ENCODE measurements at places on chromosomes 1 and 21. TPM values are rescaled to one million over a fixed set of nuclear protein-coding genes. Genes with fewer than 3 reads are reported as not detected.

DNA sequence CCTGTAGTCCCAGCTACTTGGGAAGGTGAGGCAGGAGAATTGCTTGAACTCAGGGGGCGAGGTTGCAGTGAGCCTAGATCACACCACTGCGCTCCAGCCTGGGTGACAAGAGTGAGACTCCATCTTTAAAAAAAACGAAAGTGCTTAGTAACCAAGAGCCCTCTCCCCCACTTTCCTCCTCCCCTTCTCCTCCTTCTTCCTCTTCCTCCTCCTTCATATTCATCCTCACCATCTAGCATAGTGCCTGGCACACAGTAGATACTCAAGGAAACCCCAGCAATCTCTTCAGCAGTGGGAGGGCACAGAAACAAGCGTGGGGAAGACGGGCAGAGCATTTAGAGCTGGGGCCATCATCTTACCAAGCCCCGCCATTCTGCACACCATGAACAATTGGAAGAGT lies 119.4 kb upstream of the SLC45A1 start:
- H3K36me3 ChIP-seq: no peaks in the 10 kb centered on the region
- H3K4me3 ChIP-seq: no peak overlapping the region
- DNase-seq: no peak
- H3K27me3 ChIP-seq: no peaks in the 10 kb centered on the region
- H3K27ac ChIP-seq: no peak overlapping the region

The BCAR3 gene
- polyA plus RNA-seq: 0.49 TPM

DNA sequence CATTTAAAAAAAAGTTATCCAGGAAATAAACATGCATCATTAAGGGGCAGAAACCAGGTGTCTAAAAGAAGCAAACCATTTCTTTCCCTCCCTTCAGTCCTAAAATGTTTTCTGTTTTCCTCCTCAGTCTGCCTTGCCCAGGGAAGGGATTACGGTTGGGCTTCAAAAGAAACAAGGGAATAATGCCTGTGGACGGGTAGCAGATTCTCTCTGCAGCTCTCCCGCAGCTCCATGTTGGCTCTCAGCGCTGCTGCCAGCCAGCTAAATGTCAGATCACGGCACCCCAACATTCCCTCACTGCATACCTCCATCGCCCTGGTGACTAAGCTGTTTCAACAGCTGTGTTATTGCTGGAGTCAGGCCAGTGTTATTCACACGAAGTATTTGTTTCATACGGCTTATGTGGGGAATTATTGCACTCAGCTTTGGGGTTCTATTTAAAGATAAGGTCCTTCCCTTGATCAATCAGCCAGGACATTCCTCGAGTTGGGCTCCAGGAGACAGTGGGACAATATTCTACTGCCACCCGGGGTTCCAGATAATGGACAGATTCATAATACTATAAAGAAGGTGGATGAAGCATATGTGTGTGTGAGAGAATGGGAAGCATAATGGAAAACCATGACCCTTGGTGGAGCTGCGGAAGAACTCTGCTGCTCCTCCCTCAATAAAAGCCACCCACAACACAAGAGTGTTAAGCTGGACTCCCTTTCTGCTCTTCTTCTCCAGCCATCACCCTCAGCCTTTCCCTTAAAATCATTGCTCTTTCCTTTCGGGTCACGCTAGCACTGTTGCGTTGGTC lies 58.2 kb downstream of the WLS start:
- H3K4me1 ChIP-seq: no peaks in the 10 kb centered on the region
- H3K36me3 ChIP-seq: no peaks in the 10 kb centered on the region
- no peak overlapping the region for H3K4me3 ChIP-seq
- DNase-seq: no peak

The KCNQ4 gene
- polyA plus RNA-seq: not detected

The OR2G6 gene
- not detected for polyA plus RNA-seq

The CACHD1 gene
- not detected for polyA plus RNA-seq

The FOXD2 gene
- 0.07 TPM for polyA plus RNA-seq

GRCh38 chr1:22643381-22643780 lies at the start of gene C1QC:
TSS of gene C1QC (plus strand) at chr1:22643633. CDS start at chr1:22644024, 391 bp downstream.
- peaks cover 5% of the 10 kb centered on the region for H3K27me3 ChIP-seq
- DNase-seq: no peak
- no peak within 1 kb of the TSS for H3K4me3 ChIP-seq
- H3K27ac ChIP-seq: no peak within 1 kb of the TSS
- peaks cover 5% of the 10 kb centered on the region for H3K4me1 ChIP-seq

GRCh38 chr1:204104331-204105130 lies 31.6 kb downstream of the SOX13 start:
- H3K4me3 ChIP-seq: no peak overlapping the region
- peaks cover 39% of the 10 kb centered on the region for H3K4me1 ChIP-seq
- peak; percentile 5 for DNase-seq
- H3K36me3 ChIP-seq: no peaks in the 10 kb centered on the region

Data from CD4-positive, alpha-beta memory T cell (primary cell).